Mammary epithelial cell (primary cell): ENCODE measurements at places on chromosomes 3 and 15. TPM values are rescaled to one million over a fixed set of nuclear protein-coding genes. Genes with fewer than 3 reads are reported as not detected.

DNA sequence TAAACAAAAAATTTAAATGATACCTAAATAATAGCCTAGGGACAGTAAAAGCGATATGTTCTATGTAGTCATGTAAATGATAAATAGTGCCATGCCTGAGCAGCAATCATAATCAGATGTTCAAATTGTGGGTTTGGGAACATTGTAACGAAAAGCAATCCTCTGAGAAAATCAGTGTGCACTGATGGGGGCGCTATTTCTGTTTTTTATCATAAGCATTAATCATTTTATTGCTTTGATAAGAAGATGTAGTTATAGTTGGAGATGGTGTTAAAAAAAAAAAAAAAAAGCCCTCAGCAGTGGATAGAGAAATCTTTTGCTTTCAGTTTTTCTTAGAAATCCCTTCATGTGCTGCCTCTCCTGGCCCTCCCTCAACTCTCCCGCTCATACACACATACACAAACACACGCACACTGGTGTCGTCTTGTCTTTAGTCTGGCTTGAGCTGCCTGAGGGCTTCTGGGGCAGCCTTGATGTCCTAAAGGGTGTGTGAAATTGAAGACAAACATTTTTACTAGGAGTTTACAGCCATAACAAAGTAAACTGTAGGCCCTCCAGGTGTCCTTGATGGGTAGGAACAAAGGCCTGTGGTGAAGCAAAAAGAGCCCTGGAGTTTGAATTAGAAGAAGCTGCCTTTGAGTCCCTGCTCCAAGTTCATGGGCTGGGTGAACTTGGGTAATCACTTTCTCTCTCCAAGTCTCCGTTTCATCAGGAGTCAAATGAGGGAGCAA is 428.1 kb downstream of the SOX2 start:
- no peak for DNase-seq

The TNFSF10 gene
- total RNA-seq, result 0.48 and 2.8 TPM in 2 replicates

DNA sequence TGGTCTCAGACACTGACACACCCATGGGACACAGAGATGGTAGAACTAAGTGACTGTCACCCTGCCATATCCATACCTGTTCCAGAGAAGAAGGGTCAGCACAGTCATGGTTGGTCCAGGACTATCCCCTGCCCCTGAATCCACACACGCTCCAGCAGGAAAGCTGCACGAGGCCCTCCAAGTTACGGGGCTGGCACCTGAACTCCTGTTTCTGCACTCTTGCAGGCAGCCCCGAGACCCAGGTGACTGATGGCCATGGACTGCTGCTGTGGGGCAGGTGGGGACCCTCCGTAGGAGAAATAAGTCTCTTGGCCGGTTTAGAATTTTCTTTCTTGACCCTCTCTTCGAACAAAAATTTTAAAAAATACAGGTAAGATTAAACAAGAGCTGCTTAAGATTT is 30.6 kb downstream of the CHDH start:
- DNase-seq, result no peak

The GCNT3 gene
- 1.0 TPM for total RNA-seq

The FBXO40 gene
- not detected in 2 replicates for total RNA-seq

The PLSCR4 gene
- 0.94 TPM in 1 of 2 replicates, not detected in the other for total RNA-seq

The ACKR4 gene
- 0.17 TPM for total RNA-seq

The TMEM62 gene
- 14.8 TPM for total RNA-seq

The CLEC3B gene
- 0.33 TPM for total RNA-seq

- DNase-seq, result no peak
Measured at GRCh38 chr3:69781593-69781992, 42.3 kb downstream of the MITF start.

The CYP1A2 gene
- not detected for total RNA-seq

The NME9 gene
- total RNA-seq, result not detected in 2 replicates

The NDN gene
- total RNA-seq, result 0.31 TPM in 1 of 2 replicates, not detected in the other

GRCh38 chr15:77035999-77036471 is 34.9 kb downstream of the TSPAN3 start:
- no peak for DNase-seq

GRCh38 chr3:44439499-44440295 is 37.8 kb downstream of the ZNF445 start:
- DNase-seq, result no peak

GRCh38 chr3:75265897-75266296 is 398.2 kb upstream of the FRG2C start:
- DNase-seq, result no peak

DNA sequence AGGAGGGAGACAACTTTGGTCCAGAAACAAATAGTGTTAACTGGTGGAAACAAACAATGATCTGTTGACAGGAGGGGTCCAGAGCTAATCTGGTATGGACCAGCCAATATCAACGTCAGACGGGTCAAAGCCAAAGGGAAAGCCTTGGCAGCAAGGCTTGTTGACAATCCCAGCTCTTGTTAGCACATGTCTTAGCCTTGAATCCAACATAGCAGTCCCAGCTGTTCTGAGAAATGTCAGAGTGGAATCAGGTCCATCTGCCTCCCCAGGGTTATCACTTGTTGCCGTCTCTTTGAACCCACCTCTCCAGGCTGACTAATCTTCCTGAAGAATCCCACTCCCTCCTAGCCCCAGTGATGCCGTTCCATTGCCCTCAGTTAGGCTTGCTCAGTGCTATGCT is 404.6 kb upstream of the MCTP2 start:
- DNase-seq, result no peak
